ENCODE measurements at places on chromosomes 3 and 15.
A peak's percentile ranks its signal among the peaks of the same experiment; 100 is the strongest.

- peak; percentile 73 for DNase-seq
These were observed 496.1 kb downstream of the FOXP1 start for GRCh38 chr3:71087143-71088018.

GRCh38 chr3:187646906-187647660 is 23.1 kb downstream of the SST start:
- DNase-seq: no peak

DNA sequence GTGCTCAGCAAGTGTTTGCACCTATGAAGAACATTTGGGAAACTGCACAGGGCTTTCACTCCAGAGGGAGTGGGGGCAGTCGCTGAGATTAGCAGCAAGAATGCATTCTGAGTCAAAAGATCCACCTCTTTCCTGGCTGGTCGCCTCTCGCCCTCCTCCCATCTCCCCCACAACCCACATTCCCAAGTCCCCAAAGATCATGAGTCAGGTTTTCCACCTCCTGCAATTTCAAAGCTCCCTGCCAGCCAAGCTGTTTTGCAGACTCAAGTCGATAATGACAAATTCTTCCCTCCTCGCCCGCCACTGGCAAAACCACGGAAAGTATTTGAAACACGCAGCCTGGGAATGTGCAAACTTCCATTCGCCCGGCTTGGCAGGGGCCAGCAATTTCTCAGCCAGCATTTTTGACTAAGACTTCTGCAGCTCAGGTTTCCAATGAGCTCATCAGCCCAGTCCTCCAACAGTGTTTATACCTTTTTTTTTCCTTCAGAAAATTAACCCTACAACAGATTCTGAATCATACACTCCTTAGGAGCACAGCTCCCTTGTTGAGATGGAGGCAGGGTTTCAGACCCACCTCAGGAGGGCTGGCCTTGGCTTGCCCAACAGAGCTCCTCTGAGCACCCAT is 181.4 kb downstream of the SMAD6 start:
- DNase-seq: no peak

DNA sequence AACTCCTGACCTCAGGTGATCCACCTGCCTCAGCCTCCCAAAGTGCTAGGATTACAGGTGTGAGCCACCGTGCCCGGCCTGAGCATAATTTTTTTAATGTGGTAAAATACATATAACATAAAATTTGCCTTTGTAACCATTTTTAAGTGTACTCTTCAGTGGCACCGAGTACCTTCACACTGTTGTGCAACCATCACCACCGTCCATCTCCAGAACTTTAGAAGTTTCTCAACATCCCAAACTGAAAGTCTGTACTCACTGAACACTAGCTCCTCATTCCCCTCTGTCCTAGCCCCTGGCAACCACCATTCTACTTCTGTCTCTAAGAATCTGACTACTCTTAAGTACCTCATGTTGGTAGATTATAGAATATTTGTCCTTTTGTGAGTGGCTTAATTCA is 35.2 kb downstream of the LRIG1 start:
- DNase-seq: no peak
